ENCODE measurements at places on chromosomes 4 and X.

DNA sequence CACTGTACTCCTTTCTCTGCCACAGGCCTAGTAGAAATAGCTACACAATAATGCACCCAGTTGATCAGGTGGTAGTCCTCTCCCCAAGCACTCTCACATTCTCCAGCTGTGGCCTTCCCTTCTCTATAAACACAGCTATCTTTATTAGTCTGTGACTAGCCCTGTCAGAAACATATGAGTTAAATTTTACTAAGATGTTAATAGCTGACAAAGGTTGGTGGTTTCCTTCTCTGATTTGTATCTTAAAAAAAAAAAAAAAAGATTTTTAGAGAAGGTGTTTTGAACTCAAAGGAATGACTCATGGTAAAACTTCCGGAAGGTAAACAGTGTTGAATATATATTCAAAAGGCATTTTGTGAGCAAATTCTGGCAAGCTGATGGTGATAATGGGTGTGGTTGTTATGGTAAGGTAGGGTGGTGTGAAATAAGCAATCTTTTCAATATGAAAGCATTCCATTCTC, 327.4 kb downstream of the PPP3CA start:
- DNase-seq = no peak

DNA sequence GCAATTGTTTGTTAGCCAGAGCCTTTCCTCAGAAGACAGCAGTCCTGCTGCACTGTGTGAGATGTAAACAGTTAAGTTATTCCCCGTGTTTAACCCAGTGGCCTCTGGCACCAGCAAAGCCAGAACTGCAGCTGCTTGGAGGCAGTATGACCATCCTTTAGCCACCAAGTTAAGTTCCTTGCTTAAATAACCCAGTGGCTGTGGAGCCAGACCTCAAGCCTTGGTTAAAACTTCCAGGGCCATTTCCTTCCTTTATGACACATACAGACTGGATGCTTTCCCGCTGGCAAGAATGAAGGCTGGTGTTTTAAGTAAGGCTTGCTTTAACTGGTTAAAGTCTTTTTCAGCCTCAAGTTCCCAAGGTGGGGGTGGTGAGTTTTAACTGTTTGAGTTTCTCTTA, 379.8 kb downstream of the DCAF12L2 start:
- DNase-seq = no peak

DNA sequence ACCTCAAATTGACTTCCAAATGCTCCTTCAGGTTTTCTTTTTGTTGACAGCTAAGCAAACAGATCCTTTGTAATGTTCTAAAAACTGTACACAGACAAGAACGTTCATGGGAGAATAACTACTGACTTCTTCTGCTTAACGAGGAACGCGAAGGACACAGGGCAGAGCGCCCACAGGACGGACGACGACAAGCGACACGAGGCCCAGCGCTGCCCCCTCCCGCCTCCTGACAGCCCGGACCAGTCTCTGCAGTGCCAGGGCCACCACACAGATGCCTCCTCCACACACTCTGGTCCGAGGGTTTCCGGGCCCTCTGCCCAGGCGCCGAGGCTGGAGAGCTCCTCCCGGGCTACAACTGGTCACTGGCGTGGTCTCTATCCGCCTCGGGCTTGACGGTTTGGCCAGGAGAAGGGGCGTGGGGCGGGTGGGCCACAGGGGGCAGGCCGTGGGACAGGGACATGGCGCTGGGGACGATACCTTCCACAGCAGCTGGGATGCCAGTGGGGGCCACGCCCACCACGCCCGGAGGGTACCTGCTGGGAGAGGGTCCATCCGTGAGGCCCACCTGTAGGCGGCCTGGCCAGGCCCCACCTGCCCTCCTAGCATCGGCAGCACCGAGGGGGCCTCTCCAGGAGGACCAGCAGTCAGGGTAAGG, 36.9 kb downstream of the CTBP1 start:
- DNase-seq = no peak

GRCh38 chrX:3262901-3263300, 83.6 kb downstream of the MXRA5 start:
- no peak for DNase-seq

DNA sequence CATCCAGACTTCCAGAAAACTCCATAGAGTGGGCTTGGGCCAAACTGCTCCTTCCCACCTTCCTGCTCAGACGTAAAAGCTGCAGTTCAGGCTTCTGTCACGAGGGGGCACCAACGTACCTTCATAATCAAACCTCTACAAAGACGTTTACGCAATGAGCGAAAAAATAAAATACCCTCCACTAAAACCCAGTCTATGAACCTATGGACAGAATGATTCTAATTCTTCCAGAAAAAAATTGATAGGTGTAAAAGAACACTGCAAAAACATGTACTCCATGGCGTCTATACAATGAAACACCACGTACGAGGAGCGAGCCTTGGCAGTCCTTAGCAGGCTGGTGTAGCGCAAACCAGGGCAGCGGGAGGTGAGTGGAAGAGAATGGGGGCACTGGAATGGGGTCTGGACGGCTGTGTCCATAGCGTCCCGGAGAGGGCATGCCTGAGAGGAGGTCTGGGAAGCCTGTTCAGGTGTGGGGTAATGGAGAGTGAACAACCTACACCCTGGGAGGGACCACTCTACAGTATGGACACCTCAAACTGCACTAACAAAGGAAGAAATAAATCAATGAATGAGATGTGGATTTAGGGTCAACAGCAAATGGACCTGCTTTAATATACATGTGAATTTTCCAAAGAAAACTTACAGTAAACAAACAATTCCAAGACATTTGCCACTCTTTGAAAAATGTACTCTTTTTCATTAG, 14.4 kb upstream of the RAB40A start:
- peak; percentile 76 for DNase-seq

- no peak for DNase-seq
Measured at GRCh38 chr4:163404580-163404979, 60.9 kb downstream of the NPY5R start.

- DNase-seq = no peak
Measured at GRCh38 chr4:98573791-98574190, 84.6 kb downstream of the TSPAN5 start.

- DNase-seq = no peak
Measured at GRCh38 chr4:2271279-2272025, 9.5 kb upstream of the MXD4 start.

DNA sequence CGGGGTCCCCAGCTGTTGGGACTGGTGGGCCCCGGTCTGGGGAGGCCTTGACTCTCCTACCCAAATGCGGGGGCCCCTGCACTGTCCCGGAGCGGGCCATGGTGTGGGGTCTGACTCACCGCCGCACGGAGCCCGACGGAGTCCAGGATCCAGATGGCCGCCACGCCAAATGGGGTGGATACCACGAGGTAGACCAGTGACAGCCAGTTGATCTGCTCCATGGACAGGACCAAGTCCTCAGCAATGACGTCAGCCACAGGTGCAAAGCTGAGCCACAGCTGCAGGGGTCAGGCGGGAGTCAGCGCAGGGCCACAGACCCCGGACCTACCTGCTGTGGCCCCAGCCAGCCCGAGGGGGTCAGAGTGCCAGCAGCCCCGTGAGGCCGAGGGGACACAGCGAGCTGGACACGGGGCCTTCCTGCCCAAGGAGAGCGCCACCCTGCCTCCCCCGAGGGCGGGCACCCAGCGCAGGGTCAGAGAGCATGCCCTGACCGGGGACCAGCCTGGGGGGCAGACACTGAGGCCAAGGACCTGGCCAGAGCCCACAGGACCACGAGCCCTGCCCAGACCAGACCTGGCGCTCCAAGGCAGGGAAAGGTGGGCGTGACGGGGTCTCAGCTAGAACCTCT, 2.4 kb downstream of the SLC49A3 start:
- no peak for DNase-seq

GRCh38 chr4:150164956-150165629, 86.8 kb downstream of the DCLK2 start:
- DNase-seq = no peak

DNA sequence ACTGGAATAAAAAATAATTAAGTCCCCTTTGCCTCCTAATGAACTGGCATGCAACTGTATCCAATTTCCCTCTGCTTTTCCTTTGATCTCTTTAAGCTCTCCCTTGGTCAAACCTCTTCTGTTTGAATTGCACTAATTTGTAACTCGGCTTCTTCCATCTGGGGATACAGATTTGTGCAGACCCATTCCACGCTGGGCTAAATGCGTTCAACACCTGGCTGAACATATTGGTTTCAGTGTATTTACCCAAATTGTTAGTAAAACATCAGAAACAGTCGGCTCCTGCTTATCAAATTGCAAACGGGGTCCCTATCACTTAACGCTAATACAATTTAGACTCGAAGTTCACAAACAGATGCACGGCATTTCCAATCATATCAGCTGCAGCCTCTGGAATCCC, 124.9 kb upstream of the TAPT1 start:
- DNase-seq = no peak

DNA sequence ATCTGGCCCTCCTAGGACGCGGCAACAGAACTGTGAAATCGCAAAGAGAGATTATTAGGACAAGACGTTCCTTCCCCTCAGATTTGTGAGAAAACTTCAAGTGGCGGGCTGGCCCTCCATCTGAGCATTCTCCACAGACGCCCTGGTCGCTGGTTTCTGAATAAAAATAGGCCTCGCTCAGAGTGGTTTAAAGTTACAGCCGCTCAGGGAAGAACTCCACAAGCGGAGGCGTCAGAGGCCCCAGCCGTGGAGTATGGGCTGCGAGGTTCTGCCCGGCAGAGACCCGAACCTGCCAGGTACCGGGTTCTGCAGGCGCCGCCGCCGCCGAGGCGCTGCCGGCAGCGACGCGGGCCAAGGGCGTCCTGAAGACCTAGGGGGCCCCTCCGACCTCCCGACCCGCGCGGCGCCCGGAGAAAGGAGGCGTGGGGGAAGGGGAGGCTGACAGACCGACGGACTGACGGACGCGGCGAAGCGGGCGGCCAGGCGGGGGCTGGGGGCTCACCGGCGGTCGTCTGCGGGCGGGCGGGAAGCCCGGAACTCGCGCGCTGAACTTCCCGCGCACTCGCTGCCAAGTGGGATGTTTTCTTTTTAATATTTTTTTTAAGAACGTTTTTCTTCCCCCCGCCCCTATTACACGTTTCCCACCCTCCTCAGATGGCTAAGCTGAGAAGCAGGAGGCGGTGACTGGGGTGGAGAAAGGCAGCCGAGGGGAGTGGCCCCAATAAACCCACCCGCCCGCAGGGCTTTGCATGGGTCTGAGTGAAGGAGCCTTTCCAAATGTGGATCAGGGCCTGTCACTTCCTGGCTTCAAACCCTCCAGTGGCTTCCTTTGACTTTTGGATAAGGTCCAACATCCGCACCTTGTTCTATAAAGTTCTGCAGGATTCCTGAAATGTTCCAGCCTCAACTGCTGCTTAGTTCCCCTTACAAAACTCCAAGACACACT, at the start of gene PABPC4L:
Gene PABPC4L (minus strand): TSS at position 574 of the 946 bp plus-strand sequence. CDS start 770 bp downstream, outside the sequence.
- DNase-seq = no peak

- DNase-seq = no peak
Measured at GRCh38 chrX:30613721-30614120, 36.2 kb upstream of the TASL start.

DNA sequence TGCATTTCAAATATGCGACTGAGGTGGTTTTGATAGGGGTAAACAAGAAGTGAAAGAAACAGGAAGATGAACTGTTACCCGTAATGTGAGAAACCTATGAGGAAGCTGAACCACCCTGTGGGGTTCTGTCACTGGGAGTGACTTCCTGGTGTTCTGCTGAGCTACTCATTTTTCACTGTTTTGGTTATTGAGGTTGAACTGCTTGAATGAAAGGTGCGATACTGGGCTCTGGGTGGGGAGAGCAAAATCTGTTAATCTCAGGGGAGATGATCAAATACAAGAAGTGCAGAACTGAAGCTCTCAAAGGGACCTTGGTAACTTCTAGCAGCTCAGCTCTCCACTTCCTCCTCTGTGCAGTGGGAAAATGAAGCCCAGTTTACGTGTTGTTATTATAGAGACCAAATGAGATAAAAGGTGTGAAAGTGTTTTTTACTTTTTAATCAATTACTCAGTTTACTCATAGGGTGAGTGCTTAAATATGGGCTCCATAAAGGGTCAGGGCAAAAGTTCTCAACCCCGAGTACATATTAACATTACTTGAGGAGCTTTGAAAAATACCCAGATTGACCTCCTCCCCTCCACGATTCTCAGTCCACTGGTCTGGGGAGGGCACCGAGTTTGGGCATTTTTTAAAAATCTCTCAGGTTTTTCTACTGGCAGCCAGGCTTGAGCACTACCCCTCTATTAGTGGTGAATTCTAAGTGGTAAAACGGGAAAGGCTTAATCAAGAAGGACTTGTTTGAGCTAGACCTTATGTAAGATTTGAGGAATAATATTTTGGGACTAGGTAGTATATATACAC, 66.7 kb downstream of the COQ2 start:
- no peak for DNase-seq

GRCh38 chr4:17713779-17714178, 67.6 kb downstream of the FAM184B start:
- DNase-seq = no peak

GRCh38 chr4:37561196-37561802, 124.9 kb downstream of the RELL1 start:
- no peak for DNase-seq

- DNase-seq = no peak
Measured at GRCh38 chr4:72390409-72390808, 178.6 kb downstream of the ADAMTS3 start.

GRCh38 chr4:6248394-6248793, 21.3 kb upstream of the WFS1 start:
- DNase-seq = no peak

Measured in breast epithelium (tissue), 4 donors.